Brain pericyte (primary cell): ENCODE measurements at places on chromosomes 5 and 9.

- DNase-seq: no peak
These were observed 153.2 kb upstream of the MAST4 start for GRCh38 chr5:66442951-66443445.

- DNase-seq: no peak
These were observed 48.1 kb upstream of the PCSK1 start for GRCh38 chr5:96481009-96481786.

- peak; percentile 77 for DNase-seq
These were observed at the start of gene FAM120AOS for GRCh38 chr9:93453047-93453914. Gene FAM120AOS (minus strand): TSS chr9:93453581. CDS start chr9:93452709, 872 bp downstream.

DNA sequence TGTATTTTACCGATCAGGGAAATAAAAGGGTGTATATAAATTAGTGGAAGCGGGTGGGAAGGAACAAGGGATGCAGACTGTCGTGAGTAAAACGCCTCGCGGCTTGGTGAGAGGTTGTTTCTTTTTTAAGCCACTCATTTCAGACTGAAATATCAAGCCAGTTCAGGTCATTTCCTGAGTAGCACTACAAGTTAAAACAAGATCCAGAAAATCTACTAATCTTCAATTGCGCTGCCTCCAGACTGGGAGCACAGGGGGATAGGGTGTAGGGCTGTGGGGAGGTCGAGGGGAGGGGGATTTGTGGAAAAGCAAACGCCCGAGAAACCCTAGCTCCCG is 140.8 kb downstream of the TSSK1B start:
- DNase-seq: no peak

DNA sequence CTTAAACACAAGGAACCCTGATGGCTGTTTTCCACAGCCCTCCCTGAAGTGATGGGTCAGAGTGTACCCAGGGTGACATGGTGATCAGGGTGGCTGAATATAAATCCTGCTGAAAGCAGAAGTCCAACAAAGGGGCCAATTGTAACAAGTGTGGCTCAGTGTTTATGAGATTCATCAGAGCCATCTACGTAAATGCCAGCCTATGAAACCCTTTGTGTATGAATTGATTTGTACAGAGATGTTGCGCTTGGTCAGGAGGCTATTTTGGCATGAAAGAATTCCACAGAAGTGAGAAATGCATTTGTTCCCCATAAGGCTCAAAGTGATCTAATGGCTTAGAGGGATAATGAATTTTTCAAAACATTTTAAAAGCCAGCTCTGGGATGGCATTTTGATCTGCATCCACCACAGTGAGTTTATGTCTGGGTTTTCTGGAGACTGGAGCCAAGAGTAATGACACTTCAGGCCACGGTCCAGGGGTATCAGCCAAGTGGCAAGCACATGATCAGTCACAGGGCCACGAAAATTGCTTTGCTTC is 12.4 kb downstream of the PRUNE2 start:
- DNase-seq: no peak
